ENCODE measurements at places on chromosomes 2 and 18.
A peak's percentile ranks its signal among the peaks of the same experiment; 100 is the strongest.

GRCh38 chr18:21656402-21656801 is 44.3 kb downstream of the SNRPD1 start:
- DNase-seq, result peak; percentile 69

DNA sequence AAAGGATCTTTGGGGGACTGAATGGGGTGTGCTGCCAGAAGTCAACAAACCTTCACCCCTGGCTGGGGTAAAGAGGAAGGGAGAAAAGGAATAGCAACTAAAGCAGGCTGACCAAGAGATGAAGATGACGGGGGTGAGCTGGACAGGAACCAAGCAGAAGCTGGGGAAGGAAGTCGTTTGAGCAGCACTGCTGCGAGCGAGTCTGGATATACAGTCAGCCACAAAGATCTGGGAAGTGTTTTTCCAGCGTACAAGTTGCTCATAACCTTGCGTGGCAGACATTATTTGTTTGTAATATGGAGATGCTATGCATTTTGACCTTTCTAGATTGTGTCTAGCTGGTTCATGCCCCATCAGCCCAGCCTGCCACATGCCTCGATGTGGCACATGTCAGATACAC is 71.2 kb downstream of the EIF2AK3 start:
- no peak for DNase-seq

- DNase-seq, result peak; percentile 55
Measured at GRCh38 chr2:9690252-9690651, 59.5 kb upstream of the YWHAQ start.

GRCh38 chr18:76458522-76459311 is 36.3 kb downstream of the ZNF516 start:
- DNase-seq, result no peak

DNA sequence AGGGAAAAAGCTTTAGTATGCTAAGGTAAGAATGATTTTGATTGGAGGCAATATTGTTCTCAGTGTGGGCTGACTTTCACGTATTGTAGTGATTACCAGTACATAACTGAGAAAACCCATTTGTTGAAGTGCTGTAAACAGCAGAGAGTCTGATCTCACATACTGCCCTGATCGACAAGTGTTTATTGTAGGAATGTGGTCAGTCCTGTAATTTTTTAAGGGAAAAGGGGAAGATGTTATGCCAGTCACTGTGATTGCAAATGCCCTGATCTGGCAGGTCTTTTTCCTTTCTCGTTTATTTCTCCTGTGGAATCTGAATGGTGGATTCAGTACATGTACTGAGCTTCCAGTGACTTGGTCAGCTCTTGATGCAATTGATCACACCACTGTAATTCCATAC is 11.5 kb downstream of the SPATS2L start:
- no peak for DNase-seq

GRCh38 chr2:201215963-201216362 is 33.0 kb downstream of the CASP10 start:
- no peak for DNase-seq

Data from IMR-90 (cell line).